ENCODE measurements at places on chromosomes 2 and 18.

DNA sequence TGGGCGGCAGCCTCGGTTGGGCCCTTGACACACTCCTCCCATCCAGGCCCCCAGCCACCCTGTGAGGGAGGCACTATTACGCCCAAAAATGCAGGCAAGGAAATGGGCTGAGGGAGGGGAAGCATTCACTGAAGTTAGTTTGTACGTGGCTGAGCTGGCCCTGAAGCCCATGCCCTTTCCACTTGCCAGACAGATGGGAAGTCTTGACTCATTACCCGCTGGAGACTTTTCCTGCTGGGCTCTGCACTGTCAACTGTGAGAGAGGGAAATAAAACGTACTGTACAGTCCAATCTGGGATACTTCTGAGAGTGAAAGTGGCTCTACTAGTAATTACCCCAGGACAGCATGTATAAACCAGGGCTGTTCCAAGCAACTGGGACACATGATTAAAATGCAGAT, 125.9 kb downstream of the MSH2 start:
- no peak for DNase-seq

DNA sequence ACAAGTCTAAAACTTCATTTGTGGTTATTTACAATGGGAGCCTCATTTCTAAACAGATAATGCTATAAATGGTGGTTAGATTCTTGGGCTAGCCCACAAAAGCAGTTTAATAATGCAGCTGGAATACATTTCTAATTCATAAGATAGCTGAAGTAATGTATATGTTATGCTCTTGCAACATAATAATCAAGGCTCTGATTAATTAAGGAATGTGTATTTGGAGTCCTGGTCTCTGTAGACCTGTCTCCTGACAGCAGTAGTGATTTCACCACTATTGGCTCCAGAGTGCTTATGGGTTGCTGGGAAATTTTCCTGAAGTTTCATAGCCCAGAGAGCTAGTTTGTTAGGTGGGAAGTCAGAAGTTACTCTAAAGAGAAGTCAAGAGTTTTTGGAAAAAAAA, 21.3 kb upstream of the CDC42EP3 start:
- no peak for DNase-seq

DNA sequence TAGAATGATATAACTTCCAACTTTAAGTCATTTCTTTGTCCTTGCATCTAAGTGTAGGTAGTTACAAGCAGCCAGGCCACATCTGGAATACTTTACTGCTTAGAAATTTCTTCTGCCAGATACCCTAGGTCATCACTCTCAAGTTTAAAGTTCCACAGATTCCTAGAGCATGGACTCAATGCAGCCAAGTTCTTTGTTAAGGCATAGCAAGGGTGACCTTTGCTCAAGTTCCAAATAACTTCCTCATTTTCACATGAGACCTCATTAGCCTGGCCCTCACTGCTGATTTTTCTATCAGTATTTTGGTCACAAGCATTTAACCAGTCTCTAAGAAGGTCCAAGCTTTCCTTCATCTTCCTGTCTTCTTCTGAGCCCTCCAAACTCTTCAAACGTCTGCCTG, 7.8 kb upstream of the UGT1A9 start:
- no peak for DNase-seq

- DNase-seq = no peak
Measured at GRCh38 chr2:196987649-196988364, 61.3 kb upstream of the PGAP1 start.

- DNase-seq = no peak
Measured at GRCh38 chr2:239300242-239300641, 100.6 kb downstream of the HDAC4 start.

DNA sequence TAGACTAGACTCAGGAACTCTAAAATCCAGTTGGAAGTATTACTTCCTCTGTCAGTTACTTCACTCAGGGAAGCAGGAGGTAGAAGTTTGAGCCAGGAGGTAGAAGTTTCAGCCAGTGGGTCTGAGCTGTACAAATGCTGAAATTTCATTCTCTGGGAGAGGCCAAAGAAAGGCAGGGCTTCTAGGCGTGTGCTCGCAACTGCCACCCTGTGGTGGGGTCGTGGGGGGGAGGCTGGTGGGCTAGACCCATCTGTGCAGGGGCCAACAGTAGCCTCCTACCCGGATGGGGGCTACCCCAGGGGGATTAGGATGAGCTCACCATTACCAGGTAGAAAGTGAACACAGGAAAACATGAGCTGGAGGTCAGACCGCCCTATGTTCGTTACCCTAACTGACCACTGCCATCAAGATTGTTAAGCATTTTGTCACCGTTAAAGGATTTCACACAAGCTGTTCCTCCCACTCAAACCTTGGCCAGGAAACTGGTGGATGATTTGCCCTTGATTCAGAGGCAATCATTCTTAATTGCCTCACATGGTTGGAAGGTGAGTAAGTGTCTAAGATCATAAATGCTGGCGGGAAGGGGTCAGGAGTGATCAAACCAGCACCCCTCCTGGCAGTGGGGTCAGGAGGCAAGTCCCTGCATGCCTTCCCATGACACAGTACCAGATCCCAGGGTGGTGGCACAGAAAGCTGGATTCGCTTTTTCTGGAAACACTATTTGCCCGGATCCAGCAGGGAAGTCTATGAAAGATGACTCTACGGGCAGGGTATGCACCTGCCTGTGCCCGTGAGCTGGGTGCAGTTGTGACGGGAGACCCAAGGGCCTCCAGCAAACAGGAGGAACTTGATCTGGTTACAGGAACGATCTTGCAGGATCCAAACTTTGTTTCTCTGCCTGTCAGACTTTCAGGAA, 5.2 kb upstream of the FHL2 start:
- no peak for DNase-seq

DNA sequence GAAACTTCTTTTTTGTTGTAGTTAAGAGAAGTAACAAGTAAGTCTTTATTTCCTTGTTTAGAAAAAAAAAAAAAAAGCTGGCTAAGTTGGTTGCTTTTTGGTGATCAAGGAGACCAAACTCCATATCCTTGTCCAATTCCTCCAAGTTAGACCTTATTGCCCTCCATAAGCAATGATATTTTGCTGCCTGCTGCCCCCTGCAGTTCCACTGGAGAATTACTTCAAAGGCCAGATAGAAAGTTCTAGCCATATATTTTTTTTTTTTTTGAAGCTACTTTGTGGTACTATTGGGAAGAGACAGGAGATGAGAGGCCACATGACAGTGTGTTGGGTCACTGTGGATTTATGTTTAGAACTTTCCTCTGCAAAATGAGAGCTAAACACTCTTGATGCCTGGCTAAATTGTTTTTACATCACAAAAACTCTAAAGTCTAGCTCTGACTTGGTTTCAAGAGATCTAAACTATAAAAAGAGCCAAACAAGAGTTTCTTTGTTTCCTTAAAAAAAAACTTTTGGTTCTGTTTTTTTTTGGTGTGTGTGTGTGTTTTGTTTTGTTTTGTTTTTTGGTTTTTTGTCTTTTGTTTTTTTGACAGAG, 80.7 kb upstream of the RASGRP3 start:
- no peak for DNase-seq

- DNase-seq = no peak
Measured at GRCh38 chr18:389658-390357, 110.7 kb downstream of the COLEC12 start.

- DNase-seq = no peak
Measured at GRCh38 chr2:224178056-224178455, 139.0 kb upstream of the SERPINE2 start.

DNA sequence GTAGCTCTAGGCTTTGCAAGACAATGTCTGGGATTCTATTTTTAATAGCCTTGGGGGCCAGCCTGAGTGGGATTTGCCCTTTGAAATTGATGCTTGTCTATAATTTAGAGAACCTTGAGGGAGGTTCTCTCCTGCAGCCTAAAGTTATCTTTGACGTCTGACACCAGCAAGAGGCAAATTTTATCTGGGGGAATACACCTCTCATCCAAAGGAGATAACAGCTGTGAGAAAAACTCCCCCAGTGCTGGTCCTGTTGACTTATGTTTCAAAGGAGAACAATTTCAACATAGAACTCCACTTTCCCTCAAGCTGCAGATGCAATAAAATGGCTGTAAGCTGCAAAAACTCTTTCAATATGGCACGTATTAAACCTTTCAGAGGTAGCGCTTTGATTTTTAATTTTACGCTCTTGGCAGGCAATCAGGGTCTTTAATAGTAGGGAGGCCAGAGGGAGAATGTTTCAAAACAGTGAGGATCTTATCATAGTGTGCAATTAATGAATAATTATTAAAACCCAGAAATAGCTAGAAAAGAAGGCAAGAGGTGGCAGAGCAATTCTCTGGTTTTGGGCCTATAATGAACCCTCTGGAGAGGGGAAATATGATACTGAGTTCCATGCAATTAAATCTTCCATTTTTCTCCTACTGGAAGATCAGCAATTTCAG, 62.4 kb downstream of the LYPD1 start:
- DNase-seq = no peak

DNA sequence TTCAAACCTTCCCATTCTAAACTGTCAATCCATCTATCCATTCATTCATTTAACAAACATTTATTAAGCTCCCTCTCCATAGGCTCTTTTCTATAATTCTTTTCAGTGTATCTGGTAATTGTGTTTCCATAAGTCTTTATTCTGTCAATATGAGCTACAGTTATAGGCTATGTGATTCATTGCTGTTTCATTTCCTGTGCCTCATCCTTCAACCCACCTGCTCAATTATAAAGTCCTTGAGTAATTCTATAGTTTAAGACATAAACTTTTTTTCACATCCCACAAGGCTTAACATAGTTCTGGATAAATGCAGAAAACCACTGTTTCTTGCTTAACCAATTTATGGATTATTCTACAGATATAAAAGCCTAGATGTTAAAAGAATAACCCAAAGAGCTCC, 84.2 kb upstream of the PIK3C3 start:
- DNase-seq = no peak

DNA sequence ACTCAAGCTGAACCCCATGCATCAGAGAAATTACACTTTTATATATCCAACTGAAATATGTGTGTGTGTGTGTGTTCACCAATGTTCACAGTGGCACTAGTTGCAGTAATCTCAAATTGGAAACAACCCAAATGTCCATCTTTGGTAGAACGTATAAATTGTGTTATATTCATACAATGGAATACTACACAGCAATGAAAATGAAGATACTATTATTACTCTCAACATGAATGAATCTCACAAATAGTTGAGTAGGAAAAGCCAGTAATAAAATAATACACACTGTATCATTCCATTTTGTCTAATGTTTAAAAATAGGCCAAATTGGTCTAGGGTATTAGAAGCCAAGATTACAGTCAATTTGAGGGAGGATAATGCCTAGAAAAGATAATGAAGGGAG, 48.0 kb upstream of the NFE2L2 start:
- no peak for DNase-seq

GRCh38 chr2:37993143-37993542, 68.1 kb downstream of the RMDN2 start:
- no peak for DNase-seq

- no peak for DNase-seq
Measured at GRCh38 chr18:21763846-21764646, 23.5 kb downstream of the MIB1 start.

GRCh38 chr2:59322005-59322404, 1080.9 kb upstream of the FANCL start:
- no peak for DNase-seq

GRCh38 chr2:219565130-219566080, 5.9 kb downstream of the OBSL1 start:
- no peak for DNase-seq

- no peak for DNase-seq
Measured at GRCh38 chr2:190328573-190329147, 9.0 kb upstream of the HIBCH start.

DNA sequence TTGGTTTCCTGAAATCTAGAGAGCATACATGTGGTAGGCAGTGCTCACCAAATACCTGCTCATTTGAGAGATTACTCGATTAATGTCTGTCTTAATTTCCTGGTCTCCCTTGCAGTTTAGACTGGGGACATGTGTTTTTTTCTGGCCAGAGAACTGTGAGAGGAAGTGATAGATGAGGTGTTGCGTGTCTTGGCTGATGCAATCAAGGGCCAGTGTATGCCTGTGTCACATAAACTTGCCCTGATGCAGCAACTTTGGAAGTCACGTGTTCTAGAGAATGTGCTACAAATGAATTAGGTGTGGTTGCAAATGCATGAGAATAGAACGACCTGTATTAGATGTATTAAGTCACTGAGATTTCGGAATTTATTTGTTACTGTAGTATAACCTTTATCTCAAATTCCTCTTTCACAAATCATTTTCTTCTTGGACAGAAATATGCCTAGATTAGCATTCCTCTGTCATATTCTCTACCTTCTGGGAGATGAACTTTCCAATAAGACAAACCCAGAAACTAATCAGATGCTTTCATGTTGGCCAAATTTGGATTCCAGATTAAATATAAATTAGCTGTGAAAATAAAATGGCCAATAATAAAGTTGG, 9.9 kb upstream of the IL1A start:
- DNase-seq = no peak

DNA sequence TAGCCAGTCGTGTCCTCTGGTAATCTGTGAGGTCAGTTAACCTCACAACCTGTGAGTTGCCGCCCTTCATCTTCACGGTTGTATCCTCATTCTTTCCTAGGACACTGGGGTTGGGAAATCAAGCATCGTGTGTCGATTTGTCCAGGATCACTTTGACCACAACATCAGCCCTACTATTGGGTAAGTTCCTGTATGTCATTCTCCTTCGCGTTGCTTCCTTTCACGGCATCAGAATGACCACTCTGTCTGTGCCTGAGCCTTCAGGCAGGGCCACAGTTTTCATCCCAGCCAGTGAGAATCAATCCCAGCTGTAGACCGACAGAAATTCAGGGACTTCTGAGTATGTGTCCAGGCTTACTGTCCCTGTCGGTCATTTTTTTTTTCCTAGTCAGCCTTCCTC, 67.1 kb downstream of the RAB31 start:
- DNase-seq = no peak

DNA sequence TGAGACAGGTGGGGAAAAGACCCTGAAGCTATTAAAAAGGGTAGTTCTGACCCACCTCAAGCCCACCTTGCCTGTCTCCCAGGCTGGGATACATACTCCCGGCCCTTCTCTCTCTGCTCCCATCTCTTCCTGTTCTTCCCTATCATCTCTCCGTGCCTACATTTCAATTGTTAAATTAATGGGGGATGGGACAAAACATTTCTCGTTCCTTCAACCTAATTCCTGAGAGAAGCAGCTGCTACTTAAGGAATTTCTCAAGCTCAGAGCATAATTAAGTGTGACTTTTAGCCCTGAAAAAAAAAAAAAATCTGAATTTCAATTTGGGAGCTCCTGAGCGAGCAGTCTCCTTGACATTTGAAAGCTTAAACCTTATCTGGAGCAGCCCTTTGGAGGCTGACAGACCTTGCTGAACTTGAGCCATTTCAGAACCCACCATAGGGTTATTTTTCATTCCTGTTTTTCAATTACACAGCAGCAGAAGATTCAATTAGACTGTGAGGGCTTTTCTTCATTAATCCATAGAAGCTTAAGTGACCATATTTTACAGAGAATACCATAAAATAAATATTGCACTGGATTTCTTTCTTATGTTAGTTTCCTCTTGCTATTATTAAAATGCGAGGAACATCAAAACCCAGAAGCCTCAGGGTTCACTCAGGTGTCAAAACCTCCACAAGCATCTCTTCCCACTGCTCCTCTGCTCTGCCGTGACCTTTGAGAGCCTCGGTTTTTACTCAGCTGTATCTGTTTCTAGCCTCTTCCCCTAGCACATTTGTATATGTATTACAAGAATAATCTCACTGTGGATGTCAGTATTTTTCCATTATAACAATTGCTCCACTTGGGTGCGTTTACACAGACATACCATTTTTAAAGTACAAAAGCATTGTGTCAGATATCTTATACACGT, 125.7 kb downstream of the B3GNT2 start:
- no peak for DNase-seq

GRCh38 chr2:71827524-71827901, 320.1 kb downstream of the CYP26B1 start:
- DNase-seq = no peak

- peak; percentile 37 for DNase-seq
Measured at GRCh38 chr2:105141099-105141614, 100.4 kb upstream of the GPR45 start.

All from H1 (cell line).